Peyer's patch (tissue), 4 donors: ENCODE measurements at places on chromosomes 5 and 9. TPM values are rescaled to one million over a fixed set of nuclear protein-coding genes. Genes with fewer than 3 reads are reported as not detected.

The UQCRQ gene
- 366 TPM for total RNA-seq

The PCDHGA3 gene
- total RNA-seq: 1.7 TPM

The AMBP gene
- not detected for total RNA-seq

The MIER3 gene
- 34.7 TPM for total RNA-seq

The TRMT10B gene
- 19.2 TPM for total RNA-seq

The FAM163B gene
- not detected for total RNA-seq

The NPR3 gene
- total RNA-seq: not detected

- no peak for DNase-seq
Observed at GRCh38 chr9:14211564-14211963, 102.4 kb downstream of the NFIB start.

GRCh38 chr9:111144741-111145140 lies 106.5 kb upstream of the LPAR1 start:
- DNase-seq: no peak

- no peak for DNase-seq
Observed at GRCh38 chr5:58922461-58923171, 339.7 kb downstream of the RAB3C start.

GRCh38 chr5:166433679-166434078 lies 1857.8 kb upstream of the WWC1 start:
- DNase-seq: no peak

- DNase-seq: no peak
Observed at GRCh38 chr5:59615272-59615671, 278.3 kb downstream of the PDE4D start.

DNA sequence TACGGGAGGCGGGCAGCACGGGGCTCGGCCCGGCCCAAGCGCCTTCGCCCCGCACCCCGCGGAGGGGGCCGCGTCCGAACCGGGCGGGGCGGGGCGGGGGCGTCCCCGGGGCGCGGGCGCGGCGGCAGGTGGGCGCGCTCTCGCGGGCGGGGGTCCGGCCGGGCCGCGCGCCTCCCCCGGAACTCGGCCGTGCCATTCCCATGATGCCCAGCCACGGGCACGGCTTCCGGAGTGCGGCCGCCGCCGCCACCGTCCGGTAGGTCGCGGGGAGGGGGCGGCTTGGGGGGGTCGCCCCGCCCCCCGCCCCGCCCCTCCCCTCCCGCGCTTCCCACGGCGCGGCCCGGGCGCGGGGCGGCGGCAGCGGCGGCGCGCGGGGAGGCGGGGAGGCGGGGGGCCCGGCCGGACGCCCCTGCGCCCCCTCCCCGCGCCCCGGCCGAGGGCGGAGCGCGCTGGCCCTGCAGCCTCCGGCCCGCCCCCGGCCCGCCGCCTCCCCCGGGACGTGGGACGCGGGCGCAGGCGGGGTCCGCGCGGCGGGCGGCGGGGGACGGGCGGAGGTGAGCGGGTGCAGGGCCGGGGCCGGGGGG lies at the start of gene PPP1R26:
TSS of gene PPP1R26 (plus strand) at position 314 of the 584 bp plus-strand sequence. CDS start 4,729 bp downstream, outside the sequence.
- no peak for DNase-seq

DNA sequence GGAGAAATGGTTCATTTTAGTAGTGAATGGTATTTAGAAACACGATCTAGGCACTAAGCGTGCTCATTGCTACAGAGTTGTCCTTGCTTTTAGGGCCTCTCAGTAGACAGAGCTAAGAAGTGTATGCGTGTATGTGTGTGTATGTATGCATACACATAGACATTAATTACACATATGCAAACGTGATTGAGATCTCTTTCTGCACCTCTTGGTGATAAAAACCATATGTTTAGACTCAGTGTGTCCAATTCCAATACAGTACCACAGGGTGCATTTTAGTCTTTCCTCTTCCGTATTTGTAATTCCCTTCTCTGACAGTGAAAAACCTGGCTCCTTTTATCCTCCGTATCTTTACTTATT lies 13.1 kb downstream of the TRIO start:
- DNase-seq: no peak

DNA sequence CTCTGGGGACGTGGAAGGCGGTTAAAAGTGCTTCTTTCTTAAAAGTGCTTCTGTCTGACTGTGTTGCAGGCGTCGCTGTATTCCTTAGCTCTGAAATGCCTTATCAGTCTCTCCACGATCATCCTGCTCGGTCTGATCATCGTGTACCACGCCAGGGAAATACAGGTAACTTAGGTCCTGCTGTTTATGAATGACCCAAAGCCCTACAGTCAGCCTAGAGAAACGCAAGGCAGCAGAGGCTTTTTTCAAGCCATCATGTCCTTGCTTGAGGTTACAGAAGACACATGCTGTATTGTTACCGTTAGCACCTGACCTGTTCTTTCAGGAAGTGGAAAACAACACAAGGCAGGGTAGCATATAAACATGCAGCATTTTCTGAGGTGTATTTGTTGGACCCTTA lies 2.0 kb downstream of the KCNN2 start:
- DNase-seq: no peak

DNA sequence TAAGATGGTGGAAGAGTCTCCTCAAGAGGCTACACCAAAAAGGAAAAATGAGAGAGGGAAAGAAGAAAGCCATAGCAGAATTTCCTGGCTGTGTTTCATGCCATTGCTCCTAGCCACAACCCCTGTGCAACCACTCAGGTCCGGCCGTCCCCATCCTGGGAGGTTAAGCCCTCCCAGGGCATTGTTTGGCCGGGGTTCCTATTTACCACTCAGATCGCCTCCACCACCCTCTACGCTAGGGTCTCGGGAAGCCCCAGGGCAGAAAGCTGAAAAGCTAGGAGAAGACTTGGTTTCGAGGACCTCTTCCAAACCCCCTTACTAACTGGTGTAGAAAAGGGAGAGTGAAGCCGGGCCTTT lies 715 bp downstream of the RC3H2 start:
- peak; percentile 27 for DNase-seq

- no peak for DNase-seq
Observed at GRCh38 chr5:114467729-114468128, 105.9 kb downstream of the KCNN2 start.

DNA sequence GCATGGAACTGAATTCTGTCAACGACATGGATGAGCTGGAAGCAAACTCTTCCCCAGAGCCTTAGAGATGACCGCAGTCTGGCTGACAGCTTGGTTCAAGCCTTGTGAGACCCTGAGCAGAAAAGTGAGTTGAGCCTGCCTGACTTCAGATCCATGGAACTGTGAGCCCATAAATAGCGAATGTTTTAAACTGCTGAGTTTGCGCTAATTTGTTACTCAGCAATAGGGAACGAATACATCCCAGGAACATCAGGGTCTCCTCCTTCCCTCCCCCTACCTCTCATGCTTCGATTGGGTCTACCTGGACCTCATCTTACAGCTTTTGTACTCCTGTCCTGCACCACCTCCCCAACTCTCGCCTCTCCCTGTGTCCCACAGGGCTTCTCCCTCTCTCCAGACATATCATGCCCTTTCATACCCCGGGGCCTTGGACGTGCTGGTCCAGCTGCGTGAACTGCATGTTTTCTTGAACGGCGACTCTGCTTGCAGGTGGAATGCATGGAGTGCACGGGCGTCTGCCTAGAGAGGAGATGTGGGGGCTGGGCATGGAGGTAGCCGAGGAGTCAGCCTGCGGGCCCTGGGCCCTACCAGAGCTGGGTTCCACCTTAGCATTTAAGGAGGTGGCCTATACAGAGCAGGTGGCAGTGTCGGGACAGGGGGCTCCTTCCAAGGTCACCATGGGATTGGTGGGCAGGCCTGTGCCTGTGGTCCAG lies 7.9 kb downstream of the GADD45G start:
- DNase-seq: no peak
